CD4-positive, alpha-beta T cell (primary cell): ENCODE measurements at places on chromosomes 2 and 18.

GRCh38 chr2:2828774-2829368 lies 497.8 kb upstream of the MYT1L start:
- no peak for DNase-seq
- H3K4me1 ChIP-seq: no peaks in the 10 kb centered on the region
- no peaks in the 10 kb centered on the region for H3K27me3 ChIP-seq
- no peak overlapping the region for H3K4me3 ChIP-seq
- H3K27ac ChIP-seq: no peak overlapping the region

DNA sequence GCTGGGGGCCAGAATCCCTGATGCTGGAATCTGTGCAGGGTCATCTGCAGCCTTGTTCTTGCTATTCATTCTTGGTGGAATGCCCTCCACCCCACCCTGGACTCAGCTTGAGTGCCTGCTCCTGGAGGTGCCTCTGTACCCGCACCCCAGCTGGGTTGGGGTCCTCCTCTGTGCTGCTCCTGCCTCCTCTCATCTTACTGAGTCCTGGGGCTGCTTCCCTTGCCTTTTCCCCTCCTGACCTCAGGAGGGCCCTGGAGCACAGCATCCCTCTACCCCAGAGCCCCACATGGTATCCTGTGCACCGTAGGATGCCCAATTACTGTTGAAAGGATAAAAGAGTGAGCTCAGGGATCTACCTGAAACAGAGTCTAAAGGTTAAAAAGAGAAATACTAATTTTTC lies 81.6 kb downstream of the CIB4 start:
- no peak for DNase-seq
- no peak overlapping the region for H3K27ac ChIP-seq
- no peaks in the 10 kb centered on the region for H3K36me3 ChIP-seq
- peaks cover 61% of the 10 kb centered on the region for H3K27me3 ChIP-seq
- H3K4me3 ChIP-seq: no peak overlapping the region

- peaks cover 5% of the 10 kb centered on the region for H3K4me1 ChIP-seq
- H3K36me3 ChIP-seq: peaks cover 5% of the 10 kb centered on the region
- no peak for DNase-seq
- no peak overlapping the region for H3K27ac ChIP-seq
- no peak overlapping the region for H3K4me3 ChIP-seq
Observed at GRCh38 chr2:219106251-219106650, 45.5 kb upstream of the IHH start.

DNA sequence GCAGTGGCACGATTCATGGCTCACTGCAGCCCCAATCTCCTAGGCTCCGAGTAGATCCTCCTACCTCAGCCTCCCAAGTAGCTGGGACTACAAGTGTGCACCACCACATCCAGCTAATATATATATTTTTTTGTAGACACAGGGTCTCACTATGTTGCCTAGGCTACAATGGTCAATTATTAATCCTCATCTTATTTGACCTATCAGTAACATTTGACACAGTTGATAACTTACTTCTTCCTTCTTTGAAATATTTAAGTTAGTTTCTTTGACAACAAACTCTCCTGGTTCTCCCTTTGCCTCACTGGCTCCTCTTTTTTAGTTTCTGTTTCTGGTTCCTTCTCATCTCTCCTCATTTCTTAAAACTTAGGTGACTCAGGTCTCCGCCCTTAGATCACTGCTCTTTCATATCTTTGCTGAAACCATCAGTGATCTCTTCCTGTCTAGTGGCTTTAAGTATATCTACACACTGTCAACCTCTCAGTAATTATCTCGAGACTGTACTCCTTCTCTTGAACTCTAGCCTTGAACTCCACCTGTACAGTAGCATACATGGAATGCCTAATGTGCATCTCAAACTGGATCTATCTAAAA lies 11.5 kb downstream of the PGAP1 start:
- H3K27ac ChIP-seq: peak overlapping the region; percentile 56
- no peaks in the 10 kb centered on the region for H3K27me3 ChIP-seq
- H3K4me1 ChIP-seq: peaks cover 11% of the 10 kb centered on the region
- DNase-seq: no peak
- no peak overlapping the region for H3K4me3 ChIP-seq

DNA sequence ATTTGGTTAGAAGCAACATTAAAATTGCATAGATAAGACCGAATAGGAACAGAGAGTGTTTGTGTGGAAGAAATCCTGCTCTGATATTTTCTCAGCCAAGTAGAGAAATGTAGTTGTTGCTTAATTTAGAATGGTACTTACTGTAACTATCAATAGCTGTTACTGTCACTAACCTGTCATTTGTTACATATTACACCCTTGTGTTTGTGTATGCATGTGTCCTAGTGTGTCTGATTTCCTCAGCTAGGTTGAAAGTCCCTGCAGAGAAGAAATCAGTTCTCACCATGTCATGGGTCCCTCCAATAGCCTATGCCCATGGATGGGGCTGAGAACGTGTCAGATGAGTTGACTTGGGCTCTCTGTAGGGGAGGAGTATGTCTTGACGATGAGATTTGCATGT lies 94.4 kb downstream of the SPTBN1 start:
- H3K27me3 ChIP-seq: no peaks in the 10 kb centered on the region
- no peaks in the 10 kb centered on the region for H3K36me3 ChIP-seq
- no peaks in the 10 kb centered on the region for H3K4me1 ChIP-seq

GRCh38 chr2:179017773-179018357 lies 32.1 kb downstream of the CCDC141 start:
- H3K36me3 ChIP-seq: no peaks in the 10 kb centered on the region
- H3K4me3 ChIP-seq: no peak overlapping the region
- H3K27me3 ChIP-seq: no peaks in the 10 kb centered on the region
- no peaks in the 10 kb centered on the region for H3K4me1 ChIP-seq
- no peak for DNase-seq

- H3K4me3 ChIP-seq: peak overlapping the region; percentile 62
- peaks cover 65% of the 10 kb centered on the region for H3K4me1 ChIP-seq
- H3K27me3 ChIP-seq: no peaks in the 10 kb centered on the region
- peak overlapping the region; percentile 42 for H3K27ac ChIP-seq
- H3K36me3 ChIP-seq: no peaks in the 10 kb centered on the region
Observed at GRCh38 chr2:10301941-10302478, 694 bp upstream of the HPCAL1 start.

GRCh38 chr18:12883372-12883683 lies 709 bp downstream of the PTPN2 start:
- peak overlapping the region; percentile 61 for H3K4me3 ChIP-seq
- H3K36me3 ChIP-seq: no peaks in the 10 kb centered on the region
- H3K27ac ChIP-seq: peak overlapping the region; percentile 99
- peaks cover 47% of the 10 kb centered on the region for H3K4me1 ChIP-seq
- DNase-seq: no peak

DNA sequence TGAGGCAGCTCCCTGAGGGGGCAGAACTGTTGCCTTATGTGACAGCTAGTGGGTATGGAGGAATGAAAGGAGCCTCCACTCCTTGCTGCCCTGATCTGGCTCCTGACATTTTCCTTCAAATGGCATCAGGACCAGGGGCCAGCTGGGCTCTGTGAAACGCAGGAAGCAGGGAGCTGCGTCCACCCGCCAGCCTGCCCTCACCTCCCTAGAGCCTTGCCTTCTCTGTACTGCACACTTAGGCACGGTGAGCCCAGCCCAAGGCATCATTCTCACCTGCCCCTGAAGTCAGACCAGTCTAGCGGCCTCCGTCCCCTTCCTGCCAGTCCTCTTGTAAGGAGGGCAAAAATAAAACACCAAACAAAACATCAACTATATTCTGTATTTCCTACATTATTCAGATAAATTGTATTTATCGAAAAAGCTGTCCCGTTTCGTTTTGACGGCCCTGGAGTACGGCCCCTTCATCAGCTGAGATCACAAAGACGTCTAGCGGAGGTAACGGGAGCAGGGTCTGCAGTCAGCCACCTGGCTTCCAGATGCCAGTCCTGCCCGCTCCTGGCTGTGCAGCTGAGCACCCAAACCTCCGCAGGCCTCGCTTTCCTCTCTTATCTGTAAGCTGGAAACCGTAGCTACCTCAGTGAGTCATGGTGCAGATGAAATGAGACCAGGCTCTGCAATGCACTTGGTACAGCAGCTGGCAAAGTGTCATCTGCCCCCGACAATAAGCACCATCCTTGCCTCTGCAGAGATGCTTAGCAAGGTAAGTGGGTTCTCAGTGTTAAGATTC lies 6.9 kb upstream of the CTDP1 start:
- H3K4me1 ChIP-seq: peaks cover 6% of the 10 kb centered on the region
- no peak overlapping the region for H3K4me3 ChIP-seq
- no peak for DNase-seq
- H3K27ac ChIP-seq: no peak overlapping the region
- no peaks in the 10 kb centered on the region for H3K27me3 ChIP-seq

DNA sequence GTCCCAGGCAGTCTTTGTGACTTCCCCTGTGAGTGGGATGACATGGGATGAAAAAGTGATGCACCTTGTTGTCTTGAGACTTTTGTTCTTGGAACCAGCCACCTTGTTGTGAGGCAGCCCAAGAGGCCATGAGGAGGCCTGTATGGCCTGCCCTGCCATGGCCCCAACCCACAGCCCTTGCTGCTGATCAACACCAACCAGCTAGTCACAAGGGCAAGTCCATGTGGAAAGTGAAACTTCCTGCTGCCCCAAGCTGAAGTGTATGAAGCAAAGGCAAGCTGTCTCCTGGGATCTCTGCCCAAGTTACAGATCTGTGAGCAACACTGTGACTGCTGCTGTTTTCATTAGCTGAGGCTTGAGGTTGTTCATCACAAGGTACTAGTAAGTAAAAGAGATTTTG lies 21.6 kb downstream of the TMEM18 start:
- H3K27me3 ChIP-seq: no peaks in the 10 kb centered on the region
- no peak for DNase-seq
- no peak overlapping the region for H3K4me3 ChIP-seq
- H3K36me3 ChIP-seq: no peaks in the 10 kb centered on the region

GRCh38 chr2:33727361-33728032 lies 128.4 kb upstream of the FAM98A start:
- H3K4me1 ChIP-seq: no peaks in the 10 kb centered on the region
- H3K27ac ChIP-seq: no peak overlapping the region
- no peak overlapping the region for H3K4me3 ChIP-seq
- no peaks in the 10 kb centered on the region for H3K36me3 ChIP-seq
- DNase-seq: no peak

GRCh38 chr18:8480506-8481328 lies 128.5 kb upstream of the RAB12 start:
- no peak overlapping the region for H3K4me3 ChIP-seq
- H3K4me1 ChIP-seq: no peaks in the 10 kb centered on the region
- peaks cover 6% of the 10 kb centered on the region for H3K27me3 ChIP-seq
- no peak for DNase-seq
- no peak overlapping the region for H3K27ac ChIP-seq

DNA sequence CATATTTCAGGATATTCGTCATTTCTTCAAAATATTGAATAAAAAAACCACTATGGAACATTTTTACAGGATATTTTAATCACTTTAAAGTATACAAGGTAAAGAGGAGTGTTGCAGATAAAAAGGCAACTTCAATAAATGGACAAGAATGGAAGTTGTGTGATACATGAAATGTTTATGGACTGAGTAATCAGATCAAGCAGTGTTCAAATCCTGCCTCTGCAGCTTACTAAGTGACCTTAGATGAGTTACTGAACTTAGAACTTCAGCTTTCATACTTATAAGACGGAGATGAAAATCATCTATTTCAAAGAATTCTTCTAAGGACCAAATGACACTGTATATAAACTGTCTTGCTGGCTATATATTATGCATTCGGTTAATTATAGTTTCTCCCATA lies 87.2 kb downstream of the LNPK start:
- H3K36me3 ChIP-seq: no peaks in the 10 kb centered on the region
- no peak for DNase-seq
- H3K27ac ChIP-seq: no peak overlapping the region
- H3K4me1 ChIP-seq: no peaks in the 10 kb centered on the region

GRCh38 chr2:45874344-45874743 lies 222.9 kb downstream of the PRKCE start:
- no peaks in the 10 kb centered on the region for H3K4me1 ChIP-seq
- H3K4me3 ChIP-seq: no peak overlapping the region
- H3K27ac ChIP-seq: no peak overlapping the region
- no peak for DNase-seq

DNA sequence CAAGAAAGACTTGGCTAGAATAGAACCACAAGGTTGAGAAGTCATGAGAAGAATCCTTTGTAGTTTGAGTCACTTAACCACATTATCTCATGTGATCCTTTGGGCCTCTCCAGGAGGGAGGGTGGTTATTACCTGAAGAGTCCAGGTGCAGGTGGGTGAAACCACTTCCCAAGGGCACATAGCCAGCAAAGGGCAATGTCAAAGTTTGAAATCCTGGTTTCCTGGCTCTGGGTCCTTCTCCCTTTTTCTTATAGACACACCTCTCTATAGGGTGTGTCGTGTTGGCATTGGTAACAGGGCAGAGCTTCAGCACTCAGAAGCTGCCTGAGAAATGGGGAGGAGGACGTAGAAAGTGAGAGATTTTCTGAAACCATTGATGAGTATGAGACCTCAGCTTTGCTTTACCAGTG lies 137.9 kb downstream of the MGAT5 start:
- H3K27ac ChIP-seq: no peak overlapping the region
- H3K27me3 ChIP-seq: no peaks in the 10 kb centered on the region
- no peak overlapping the region for H3K4me3 ChIP-seq
- H3K4me1 ChIP-seq: peaks cover 14% of the 10 kb centered on the region
- DNase-seq: no peak

- no peaks in the 10 kb centered on the region for H3K36me3 ChIP-seq
- H3K27ac ChIP-seq: no peak overlapping the region
- no peak overlapping the region for H3K4me3 ChIP-seq
- DNase-seq: no peak
- H3K27me3 ChIP-seq: no peaks in the 10 kb centered on the region
- no peaks in the 10 kb centered on the region for H3K4me1 ChIP-seq
Observed at GRCh38 chr2:203551778-203552177, 16.7 kb upstream of the RAPH1 start.

- H3K27me3 ChIP-seq: no peaks in the 10 kb centered on the region
- no peak overlapping the region for H3K4me3 ChIP-seq
- H3K27ac ChIP-seq: peak overlapping the region; percentile 73
- H3K36me3 ChIP-seq: peaks cover 3% of the 10 kb centered on the region
- peaks cover 86% of the 10 kb centered on the region for H3K4me1 ChIP-seq
Observed at GRCh38 chr2:233424154-233424951, 70.1 kb downstream of the DGKD start.

DNA sequence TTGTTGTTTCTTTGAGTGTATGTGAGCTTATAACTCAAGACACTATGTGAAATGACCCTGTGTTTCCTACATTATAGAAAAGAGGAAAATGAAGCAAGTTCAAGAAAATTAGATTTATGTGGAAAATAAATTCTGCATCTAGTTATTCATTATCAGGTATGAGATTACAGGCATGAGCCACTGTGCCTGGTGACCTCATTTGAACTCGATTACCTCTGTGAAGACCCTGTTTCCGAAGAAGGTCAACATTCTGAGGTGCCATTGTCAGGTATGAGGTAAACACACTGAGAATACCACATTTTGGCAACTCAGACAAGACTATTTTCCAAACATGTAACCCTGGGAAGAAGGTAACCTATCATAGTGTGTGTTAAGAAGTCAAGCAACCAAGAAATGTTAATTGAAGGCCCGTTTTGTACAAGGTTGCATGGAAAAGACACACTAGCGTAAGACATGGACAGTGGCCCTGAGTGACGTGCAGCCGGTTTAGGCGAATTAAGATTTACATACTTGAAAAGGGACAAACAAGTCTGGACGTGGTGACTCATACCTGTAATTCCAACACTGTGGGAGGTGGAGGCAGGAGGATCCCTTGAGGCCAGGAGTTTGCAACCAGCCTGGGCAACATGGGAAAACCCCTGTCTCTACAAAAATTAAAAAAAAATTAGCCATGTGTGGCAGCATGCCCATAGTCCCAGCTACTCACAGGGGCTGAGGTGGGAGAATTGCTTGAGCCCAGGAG lies 186.6 kb downstream of the NEDD4L start:
- no peak overlapping the region for H3K4me3 ChIP-seq
- DNase-seq: no peak
- no peaks in the 10 kb centered on the region for H3K27me3 ChIP-seq
- no peaks in the 10 kb centered on the region for H3K36me3 ChIP-seq
- H3K27ac ChIP-seq: no peak overlapping the region
